MM.1S (cell line): ENCODE measurements at places on chromosomes 7 and 10.
A peak's percentile ranks its signal among the peaks of the same experiment; 100 is the strongest.

GRCh38 chr10:58897236-58897635, 279.2 kb upstream of the PHYHIPL start:
- H3K27me3 ChIP-seq, result no peaks in the 10 kb centered on the region
- H3K36me3 ChIP-seq, result no peaks in the 10 kb centered on the region
- H3K27ac ChIP-seq, result no peak overlapping the region
- H3K4me3 ChIP-seq, result no peak overlapping the region
- H3K4me1 ChIP-seq, result no peaks in the 10 kb centered on the region
- no peak for DNase-seq

GRCh38 chr7:95046494-95047240, 139.3 kb downstream of the PPP1R9A start:
- H3K27me3 ChIP-seq, result no peaks in the 10 kb centered on the region
- DNase-seq, result no peak
- 0 out of 2 replicates have a peak, but pooled peaks cover 3% of the 10 kb centered on the region for H3K4me1 ChIP-seq

- H3K27ac ChIP-seq, result no peak overlapping the region
- no peaks in the 10 kb centered on the region for H3K27me3 ChIP-seq
- no peak for DNase-seq
- H3K4me1 ChIP-seq, result 0 out of 2 replicates have a peak, but pooled peaks cover 8% of the 10 kb centered on the region
- no peaks in the 10 kb centered on the region for H3K36me3 ChIP-seq
These were observed 51.8 kb downstream of the ARHGAP22 start for GRCh38 chr10:48552946-48553564.

DNA sequence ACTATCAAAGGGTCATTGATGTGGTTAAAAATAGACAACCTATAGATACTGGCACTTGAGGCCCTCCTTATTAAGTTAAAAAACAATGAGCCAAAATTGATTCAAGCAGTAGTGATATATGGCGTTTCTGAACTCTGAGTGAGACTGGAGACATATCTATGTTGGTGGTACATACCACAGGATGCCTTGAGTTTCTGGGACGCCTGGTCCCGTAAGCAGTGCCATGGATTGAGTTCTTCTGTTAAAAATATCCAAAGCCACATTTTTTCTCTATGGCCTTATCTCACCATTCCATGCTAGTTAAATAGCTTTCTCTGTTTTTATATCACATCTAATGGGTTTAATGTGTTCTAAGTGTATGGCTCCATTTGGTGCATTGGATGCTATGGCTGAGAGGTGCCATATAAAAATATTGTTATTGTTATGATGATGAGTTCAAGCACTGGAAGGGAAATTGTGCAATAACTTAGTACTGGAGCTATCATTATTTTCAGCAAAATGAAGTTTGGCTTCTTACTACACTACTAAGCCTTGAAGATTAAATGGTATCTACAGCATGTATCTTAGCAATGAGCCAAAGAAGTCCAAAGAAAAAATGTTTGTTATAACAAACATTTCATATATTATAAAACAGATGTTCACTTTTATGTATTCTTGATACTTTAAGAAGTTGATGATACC, 713.9 kb downstream of the SUGCT start:
- H3K27me3 ChIP-seq, result no peaks in the 10 kb centered on the region
- no peak for DNase-seq
- H3K27ac ChIP-seq, result no peak overlapping the region
- H3K36me3 ChIP-seq, result no peaks in the 10 kb centered on the region
- no peak overlapping the region for H3K4me3 ChIP-seq

GRCh38 chr10:84114088-84114667, 25.1 kb upstream of the GHITM start:
- no peak overlapping the region for H3K27ac ChIP-seq
- H3K4me1 ChIP-seq, result no peaks in the 10 kb centered on the region
- no peak overlapping the region for H3K4me3 ChIP-seq
- no peaks in the 10 kb centered on the region for H3K36me3 ChIP-seq
- H3K27me3 ChIP-seq, result no peaks in the 10 kb centered on the region

GRCh38 chr10:22810643-22811465, 96.5 kb upstream of the PIP4K2A start:
- H3K36me3 ChIP-seq, result no peaks in the 10 kb centered on the region
- no peak overlapping the region for H3K27ac ChIP-seq
- DNase-seq, result no peak

- H3K36me3 ChIP-seq, result no peaks in the 10 kb centered on the region
- H3K27ac ChIP-seq, result no peak overlapping the region
- DNase-seq, result peak; percentile 62
These were observed 64.3 kb downstream of the HOXA1 start for GRCh38 chr7:27031289-27032172.

DNA sequence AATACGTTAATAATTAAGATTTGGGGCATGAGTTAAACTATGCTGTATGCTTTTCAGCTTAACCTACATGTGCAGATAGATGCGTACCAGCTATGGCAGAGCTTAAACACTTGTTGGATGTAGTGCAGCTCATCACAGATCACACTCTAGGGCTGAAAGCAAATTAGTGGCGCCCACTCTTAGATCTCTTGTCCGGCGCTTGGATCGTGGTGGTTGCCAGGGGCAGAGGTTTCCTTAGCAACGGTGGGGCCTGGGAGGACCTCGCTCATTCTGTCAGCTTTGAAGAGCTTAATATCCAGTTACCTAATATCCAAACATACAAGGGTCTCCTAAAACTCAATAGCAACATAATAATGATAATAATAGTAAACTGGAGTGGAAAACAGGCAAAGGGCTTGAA, 548.2 kb upstream of the PFKP start:
- no peak overlapping the region for H3K27ac ChIP-seq
- H3K4me3 ChIP-seq, result no peak overlapping the region
- H3K4me1 ChIP-seq, result no peaks in the 10 kb centered on the region
- H3K36me3 ChIP-seq, result no peaks in the 10 kb centered on the region
- H3K27me3 ChIP-seq, result no peaks in the 10 kb centered on the region
- DNase-seq, result no peak

DNA sequence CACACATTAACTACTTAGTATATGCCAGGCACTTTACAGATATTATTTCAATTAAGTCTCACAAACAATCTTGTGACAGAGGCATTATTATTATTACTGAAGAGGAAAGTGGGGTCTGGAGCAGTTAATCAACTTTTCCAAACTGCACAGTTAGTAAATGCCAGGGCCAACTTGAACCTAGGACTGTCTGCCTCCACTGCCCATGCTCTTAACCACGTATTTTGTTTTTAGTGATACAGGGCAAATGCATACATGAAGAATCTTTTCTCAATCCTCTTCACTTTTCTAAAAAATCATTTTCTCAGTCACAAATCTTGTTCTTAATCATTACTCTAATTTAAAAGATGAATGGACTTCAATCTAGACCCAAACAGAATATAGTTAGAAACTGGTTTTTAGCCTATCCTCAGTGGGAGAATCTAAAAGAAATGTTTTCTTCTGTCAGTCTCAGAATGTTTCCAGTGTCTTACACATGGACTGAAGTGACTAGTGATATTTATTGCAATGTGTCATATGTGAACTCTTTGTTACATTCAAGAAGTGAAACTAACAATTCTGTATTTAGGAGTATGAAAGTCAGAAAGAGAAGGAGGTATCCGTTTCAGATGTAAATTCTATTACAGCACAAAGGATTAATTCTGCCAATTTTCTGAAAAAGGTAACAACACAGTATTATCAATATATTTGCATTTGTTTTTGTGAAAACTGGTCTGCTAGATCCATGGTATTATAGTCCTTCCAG, 55.5 kb upstream of the CCNJ start:
- peaks cover 13% of the 10 kb centered on the region for H3K4me1 ChIP-seq
- peak; percentile 57 for DNase-seq
- H3K36me3 ChIP-seq, result no peaks in the 10 kb centered on the region
- no peaks in the 10 kb centered on the region for H3K27me3 ChIP-seq

DNA sequence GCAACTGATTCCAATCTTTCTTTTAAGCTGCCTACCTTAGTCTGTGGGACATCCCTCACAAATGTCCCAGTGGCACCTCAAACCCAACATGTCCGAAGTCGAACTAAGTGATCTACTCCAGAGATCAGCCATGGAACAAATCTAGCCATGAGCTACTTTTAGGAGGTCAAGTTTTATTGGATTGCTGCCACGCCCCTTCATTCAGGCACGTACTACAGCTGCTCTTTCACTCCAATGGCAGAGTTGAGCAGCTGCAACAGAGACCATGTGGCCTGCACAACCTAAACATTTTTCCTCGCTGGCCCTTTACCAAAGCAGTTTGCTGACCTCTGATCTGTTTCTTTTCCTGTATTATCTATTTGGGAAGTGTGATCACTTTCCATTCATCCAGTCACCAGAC, 192.4 kb upstream of the CDCA7L start:
- H3K36me3 ChIP-seq, result no peaks in the 10 kb centered on the region
- no peaks in the 10 kb centered on the region for H3K27me3 ChIP-seq
- no peaks in the 10 kb centered on the region for H3K4me1 ChIP-seq
- H3K27ac ChIP-seq, result no peak overlapping the region

DNA sequence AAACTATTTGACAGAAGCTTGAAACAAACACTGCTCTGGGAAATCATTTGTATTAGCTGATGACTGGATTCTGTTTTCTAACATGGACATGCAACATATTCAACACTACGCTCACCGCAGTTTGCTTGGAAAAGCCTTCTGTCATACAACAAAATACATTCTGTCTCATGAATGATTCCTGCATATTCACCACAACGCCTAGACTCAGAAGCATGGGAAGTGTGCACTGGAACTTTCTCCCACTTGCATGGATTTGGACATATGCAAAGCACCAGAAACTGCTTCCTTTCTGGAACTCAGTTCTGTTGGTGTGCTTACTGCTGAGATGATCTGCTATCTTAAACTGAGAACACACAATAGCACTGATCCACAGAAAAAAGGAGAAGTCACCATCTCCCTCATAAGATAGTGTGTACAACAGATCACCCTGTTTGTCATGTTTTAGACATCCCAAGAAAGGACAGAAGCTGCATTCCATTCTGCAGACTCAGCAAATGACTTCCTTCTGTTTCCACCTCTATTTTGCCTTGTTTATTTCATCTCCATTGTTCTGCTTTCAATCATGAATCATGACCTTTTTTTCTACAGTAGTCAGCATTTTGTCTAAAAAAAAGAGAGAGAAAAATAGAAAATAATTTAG, 115.8 kb downstream of the HTR7 start:
- no peaks in the 10 kb centered on the region for H3K27me3 ChIP-seq
- no peak for DNase-seq
- H3K4me3 ChIP-seq, result no peak overlapping the region

- H3K4me1 ChIP-seq, result peaks cover 13% of the 10 kb centered on the region; the same call in 1 of the 2 replicates
- no peaks in the 10 kb centered on the region for H3K27me3 ChIP-seq
- no peak for DNase-seq
- H3K36me3 ChIP-seq, result no peaks in the 10 kb centered on the region
These were observed 9.2 kb downstream of the TAS2R60 start for GRCh38 chr7:143452495-143452894.

DNA sequence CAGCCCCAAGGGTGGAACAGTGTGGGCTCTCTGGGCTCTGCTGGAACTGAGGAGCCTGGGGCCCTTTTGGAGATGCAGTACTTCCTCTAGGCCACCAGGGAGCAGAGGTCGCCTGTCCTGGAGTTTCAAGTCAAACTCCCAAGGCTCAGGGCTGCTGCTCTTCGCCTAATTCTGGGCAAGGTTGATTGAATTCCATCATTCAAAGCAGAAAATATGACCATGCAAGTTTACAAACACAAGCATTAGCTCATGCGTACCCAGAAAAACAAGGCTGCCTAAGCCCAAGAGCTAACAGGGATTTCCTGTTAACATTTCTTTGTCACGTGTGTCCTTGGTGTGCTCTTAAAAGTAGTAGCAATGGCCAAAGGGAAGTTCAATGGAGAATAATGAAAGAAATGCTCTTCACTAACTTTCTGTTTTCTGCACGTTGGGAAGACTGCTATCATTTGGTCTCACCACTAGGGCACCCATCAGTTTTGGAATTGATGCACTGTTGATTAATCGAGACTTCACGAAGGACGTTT, 20.1 kb downstream of the LDB3 start:
- no peak overlapping the region for H3K27ac ChIP-seq
- DNase-seq, result peak; percentile 59
- H3K4me3 ChIP-seq, result no peak overlapping the region
- peaks cover 12% of the 10 kb centered on the region; the same call in 1 of the 2 replicates for H3K27me3 ChIP-seq
- no peaks in the 10 kb centered on the region for H3K36me3 ChIP-seq

DNA sequence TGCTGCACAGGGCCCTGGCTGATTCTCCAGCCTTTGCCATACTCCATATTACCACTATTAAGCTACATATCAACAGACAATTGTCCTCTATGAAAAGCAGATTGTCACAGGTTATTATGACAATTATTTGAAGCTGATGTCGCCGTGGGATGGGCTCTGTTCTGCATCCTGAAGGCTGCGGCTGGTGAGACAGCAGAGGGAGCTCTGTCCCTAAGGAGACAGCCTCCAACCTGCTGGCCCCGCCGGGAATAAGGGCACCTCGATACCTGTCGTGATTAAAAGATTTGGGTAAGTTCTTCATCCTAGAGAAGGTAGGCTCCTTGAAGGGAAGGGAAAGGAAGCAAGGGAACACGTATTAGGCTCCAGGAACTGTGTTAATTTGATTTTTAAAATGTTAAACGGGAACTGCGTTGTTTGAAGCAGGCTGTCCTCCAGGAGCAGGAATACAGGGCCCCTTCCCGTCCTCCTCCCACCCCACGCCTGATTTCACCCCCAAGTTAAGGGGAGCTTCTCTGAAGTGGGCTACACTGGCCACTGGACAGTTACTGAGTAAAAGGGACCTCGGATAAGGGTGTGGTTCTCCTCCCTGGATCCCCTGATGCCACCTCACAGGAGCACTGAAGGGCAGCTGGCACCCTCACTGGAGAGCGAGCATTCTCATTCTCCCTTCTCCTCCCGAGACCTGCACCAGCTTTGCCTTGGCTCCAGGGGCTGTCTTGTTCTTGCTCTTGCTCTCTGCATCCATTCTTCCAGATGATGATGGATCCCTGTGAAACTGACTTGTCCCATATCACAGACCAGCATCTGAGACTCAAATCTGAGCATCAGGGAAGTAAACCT, 11.8 kb upstream of the TIAL1 start:
- DNase-seq, result no peak
- H3K36me3 ChIP-seq, result no peaks in the 10 kb centered on the region
- no peaks in the 10 kb centered on the region for H3K27me3 ChIP-seq
- no peak overlapping the region for H3K4me3 ChIP-seq
- H3K27ac ChIP-seq, result no peak overlapping the region

DNA sequence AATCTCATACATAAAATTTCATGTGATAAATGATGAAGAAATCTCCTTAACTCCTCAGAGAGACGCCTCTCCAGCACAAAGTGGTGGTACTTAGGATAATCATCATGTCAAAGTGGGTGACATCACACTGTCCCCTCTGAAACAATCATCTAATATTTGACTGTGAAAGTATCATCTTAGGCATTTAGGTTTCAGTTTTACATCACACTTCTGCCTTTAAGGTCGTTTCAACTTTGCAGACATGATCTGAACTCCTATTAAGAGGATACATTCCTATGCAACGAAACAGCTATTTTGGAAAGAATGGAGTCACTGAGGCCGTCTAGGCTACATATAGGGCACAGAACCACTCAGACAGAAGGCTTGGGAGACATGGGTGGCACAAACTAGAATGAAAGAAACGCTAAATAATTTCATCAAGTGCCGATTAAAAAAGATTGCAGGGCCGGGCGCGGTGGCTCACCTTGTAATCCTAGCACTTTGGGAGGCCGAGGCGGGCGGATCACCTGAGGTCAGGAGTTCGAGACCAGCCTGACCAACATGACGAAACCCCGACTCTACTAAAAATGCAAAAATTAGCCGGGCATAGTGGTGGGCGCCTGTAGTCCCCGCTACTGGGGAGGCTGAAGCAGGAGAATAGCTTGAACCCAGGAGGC, 2.0 kb downstream of the VOPP1 start:
- DNase-seq, result peak; percentile 80
- H3K36me3 ChIP-seq, result no peaks in the 10 kb centered on the region; the same call in 1 of the 2 replicates
- H3K27ac ChIP-seq, result peak overlapping the region; percentile 93
- H3K27me3 ChIP-seq, result no peaks in the 10 kb centered on the region
- H3K4me1 ChIP-seq, result peaks cover 65% of the 10 kb centered on the region

- no peak overlapping the region for H3K4me3 ChIP-seq
- H3K4me1 ChIP-seq, result no peaks in the 10 kb centered on the region
- no peak for DNase-seq
- no peak overlapping the region for H3K27ac ChIP-seq
- H3K27me3 ChIP-seq, result no peaks in the 10 kb centered on the region
These were observed 32.0 kb upstream of the MXI1 start for GRCh38 chr10:110175406-110175805.
